ENCODE measurements at places on chromosomes 7 and 10.

GRCh38 chr10:92418221-92418620 is 127.3 kb downstream of the MARCHF5 start:
- DNase-seq: no peak

- DNase-seq: no peak
These were observed 136.3 kb downstream of the DNAJB6 start for GRCh38 chr7:157473051-157473569.

DNA sequence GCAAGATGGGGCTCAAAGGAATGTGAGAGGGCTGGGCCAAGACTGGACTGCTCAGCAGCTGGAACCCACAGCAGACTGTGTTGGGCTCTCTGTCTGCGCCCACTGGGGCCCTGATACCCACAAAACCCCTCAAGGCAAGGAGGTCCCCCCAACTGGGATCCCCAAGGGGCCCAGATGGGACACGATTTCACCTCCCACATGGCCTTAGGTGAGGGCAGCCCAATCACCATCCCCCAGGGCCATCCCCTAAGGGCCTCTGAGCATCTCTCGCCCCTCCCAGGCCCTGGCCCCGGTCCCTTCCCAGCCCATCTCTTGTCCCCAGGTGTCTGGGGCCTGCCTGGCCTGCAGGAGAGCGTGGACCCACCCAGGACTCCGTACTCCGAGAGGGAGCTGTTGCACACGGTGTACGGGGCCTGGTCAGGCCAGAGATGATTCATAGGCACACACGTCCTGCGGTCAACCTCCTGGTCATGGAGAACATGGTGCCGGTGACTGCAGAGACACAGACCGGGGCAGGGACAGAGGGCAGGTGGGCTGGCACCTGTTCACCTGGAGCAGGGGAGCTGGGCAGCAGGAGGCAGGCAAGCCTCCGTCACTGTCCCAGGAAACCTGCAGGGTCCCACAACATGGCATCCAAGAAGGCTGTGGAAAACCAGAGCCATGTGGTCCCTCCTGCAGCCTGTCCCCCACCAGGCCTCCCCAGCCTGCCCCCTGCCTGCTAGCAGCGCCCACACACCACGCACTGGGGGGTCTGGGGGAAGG is 21.6 kb downstream of the OGDHL start:
- no peak for DNase-seq

- DNase-seq: no peak
These were observed 212.5 kb downstream of the SEC23IP start for GRCh38 chr10:120105001-120105400.

- no peak for DNase-seq
These were observed 18.4 kb upstream of the PDGFA start for GRCh38 chr7:537911-538634.

DNA sequence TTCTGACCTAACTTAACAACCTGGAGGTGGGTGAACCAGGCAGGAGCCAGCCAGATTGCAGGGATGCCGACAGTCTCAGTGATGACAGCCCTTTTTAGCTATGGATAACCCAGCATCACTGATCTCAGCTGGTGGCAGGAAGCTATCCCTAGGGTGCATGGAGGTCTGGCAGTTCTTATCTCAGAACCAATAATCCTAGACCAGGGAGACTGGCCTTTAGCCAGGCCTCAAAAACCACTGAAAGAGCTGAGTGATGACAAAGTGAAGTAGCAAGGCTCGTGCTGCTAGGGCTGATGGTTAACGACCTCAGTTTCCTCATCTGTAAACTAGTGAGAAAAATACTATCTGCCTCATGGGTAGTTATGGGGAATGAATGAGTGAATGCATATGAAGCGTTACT is 112.5 kb downstream of the RALA start:
- DNase-seq: no peak

DNA sequence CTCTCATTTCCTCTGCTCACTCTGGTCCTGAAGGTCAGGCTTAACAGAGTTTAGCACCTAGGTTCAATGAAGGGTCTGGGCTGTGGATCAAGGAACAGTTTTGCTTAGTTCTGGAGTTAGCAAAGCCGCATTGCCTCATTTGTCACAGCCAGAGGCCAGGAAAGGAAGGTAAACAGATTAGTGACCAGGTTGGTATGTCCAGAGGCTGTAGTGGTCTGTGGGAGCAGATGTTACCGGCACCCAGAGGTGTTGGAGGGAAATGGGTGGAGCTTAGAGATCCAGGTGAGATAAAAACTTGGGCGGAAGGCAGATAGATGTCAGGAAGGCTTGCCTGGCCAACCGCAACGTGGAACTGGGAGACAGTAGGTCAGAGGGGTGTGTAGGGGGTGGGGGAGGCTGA is 36.6 kb upstream of the ZMIZ2 start:
- no peak for DNase-seq

- DNase-seq: no peak
These were observed 169.0 kb upstream of the GPR26 start for GRCh38 chr10:123496996-123497660.

DNA sequence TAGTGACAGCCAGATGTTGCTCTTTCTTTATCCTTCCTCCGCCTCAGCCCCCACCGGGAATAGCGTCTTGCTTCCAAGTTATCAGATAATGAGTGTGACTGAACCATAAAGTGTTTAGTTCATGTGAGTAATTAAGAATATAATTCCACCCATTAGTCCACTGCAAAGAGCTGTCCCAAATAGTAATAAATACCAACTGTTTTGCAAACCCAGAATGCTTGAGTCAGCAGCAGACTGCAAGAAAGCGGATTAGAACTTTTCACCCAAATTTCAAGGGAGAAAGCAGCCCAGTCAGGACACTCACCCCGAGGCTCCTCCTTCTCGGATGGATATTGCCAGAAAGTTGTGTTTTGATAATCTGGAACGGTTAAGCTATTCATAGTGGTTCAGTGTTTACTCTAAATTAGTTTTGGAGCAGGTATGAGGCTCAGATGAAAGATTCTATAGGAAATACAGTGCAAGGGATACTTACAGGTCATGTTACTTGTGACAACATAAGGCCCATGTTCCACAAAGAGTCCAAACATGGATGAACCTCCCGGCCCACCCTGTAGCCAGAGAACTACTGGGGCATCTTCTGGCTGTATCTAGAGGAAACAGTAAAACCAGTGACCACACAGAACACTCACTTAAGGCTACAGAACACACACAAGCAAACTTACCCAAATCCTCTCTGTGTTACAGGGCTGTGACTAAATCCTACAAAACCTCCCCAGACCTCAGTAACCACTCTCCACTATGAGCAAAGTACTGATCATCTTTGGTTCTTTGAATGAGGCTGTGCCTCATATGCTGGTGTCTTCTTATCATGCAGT is 50.5 kb downstream of the CPVL start:
- no peak for DNase-seq

DNA sequence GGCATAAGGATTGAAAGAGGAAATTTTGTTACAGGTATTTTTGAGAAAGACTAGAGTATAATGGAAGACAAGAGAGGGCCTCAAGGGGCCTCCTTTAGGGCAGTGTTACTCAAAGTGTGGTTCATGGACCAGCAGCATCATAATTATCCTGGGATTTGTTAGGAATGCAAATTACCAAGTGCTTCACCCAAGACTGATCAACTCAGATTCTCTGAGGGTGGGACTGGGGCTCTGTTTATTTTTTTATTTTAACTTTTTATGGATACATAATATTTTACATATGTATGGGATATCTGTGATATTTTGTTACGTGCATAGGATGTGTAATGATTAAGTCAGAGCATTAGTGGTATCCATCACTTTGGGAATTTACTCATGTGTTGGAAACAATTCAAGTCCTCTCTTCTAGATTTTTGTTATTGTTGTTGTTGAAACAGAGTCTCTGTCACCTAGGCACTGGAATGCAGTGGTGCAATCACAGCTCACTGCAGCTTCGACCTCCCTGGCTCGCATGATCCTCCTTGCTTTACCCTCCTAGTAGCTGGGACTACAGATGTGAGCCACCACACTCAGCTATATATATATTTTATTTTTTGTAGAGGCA is 2.2 kb upstream of the KCTD7 start:
- no peak for DNase-seq

DNA sequence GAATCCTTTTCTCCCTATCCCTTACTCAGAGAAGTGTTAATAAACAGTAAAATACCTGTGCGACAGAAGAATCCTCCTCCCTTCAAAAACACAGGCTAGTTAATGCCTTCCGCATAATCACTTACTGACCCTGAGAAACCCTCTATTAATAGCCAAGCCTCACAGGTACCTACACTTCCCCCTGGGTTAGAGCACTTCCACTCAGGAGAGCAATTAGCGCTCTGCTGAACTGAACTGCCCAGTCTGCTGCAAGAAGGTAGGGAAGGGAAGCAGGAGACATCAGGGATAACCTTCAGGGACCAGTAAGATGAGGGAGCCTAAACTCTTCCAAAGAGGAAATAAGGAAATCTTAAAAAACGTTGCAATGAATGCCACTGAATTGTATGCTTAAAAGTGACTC is 39.6 kb downstream of the KIAA1549 start:
- no peak for DNase-seq

- DNase-seq: no peak
These were observed 149.2 kb downstream of the PRKAG2 start for GRCh38 chr7:151727579-151728285.

DNA sequence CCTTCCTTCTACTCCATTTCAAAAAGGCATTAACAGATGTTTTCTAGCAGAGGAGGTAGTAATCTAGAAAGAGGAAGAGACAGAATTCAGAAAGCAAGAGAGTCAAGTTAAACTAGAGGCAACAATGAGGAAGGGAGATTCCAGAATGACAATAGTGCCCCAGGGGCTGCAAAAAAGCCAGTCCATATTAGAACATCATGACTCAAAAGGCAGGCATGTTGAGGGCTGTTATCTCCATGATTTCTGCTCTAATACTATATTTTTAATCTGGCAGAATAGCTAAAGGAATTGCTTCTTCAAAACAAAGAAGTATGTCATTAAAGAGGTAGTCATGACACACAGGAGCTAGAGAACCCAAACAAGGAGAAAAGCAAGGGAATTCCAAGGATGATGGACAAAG is 599.6 kb downstream of the INHBA start:
- no peak for DNase-seq

GRCh38 chr10:11949152-11949551 is 93.5 kb downstream of the UPF2 start:
- DNase-seq: no peak

DNA sequence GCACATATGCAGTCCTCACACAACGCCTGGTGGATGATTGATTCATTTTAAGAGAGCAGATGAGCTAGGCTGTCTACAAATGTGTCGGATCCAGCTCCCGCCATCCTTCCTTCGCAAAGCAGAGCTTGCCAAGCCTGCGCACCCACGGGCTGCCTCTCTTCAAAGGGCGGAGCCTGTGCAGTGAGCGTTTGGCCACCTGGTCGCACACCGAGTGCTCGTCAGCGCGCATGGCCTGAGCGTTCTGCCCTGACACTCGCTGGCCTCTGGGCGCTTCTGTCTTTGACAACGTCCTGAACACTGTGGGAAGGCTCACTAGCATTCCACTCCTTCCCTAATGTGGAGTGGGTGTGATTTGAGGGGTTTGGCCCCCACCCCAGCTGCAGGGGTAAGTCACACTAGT is 47.1 kb upstream of the TMEM72 start:
- no peak for DNase-seq

- DNase-seq: no peak
These were observed 205.8 kb upstream of the LYZL1 start for GRCh38 chr10:29083096-29083495.

GRCh38 chr7:25495342-25496250 is 267.3 kb upstream of the NPVF start:
- DNase-seq: no peak

- DNase-seq: no peak
These were observed 50.3 kb downstream of the HIP1 start for GRCh38 chr7:75688200-75689136.

DNA sequence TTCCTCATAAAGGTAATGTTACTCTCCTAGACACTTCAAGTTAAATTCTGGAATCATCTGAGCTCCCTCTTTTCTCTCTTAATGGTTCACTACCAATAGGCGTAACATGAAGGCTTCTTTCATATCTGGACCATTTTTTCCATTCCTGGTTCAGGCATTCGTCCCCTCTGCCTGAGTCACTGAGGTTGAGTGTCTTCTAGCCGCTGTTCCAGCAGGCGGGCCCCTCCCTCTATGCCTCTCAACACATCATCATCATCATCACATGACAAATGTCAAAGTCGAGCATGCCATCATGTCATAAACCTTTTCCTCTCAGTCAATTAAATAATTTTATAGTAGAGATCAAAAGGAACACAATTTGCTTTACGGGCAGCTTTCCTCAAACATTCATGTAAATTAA is 168.9 kb upstream of the ASAH2 start:
- no peak for DNase-seq

GRCh38 chr7:157630301-157630853 is 293.6 kb downstream of the DNAJB6 start:
- no peak for DNase-seq

GRCh38 chr7:136685501-136686173 is 182.8 kb upstream of the CHRM2 start:
- no peak for DNase-seq

DNA sequence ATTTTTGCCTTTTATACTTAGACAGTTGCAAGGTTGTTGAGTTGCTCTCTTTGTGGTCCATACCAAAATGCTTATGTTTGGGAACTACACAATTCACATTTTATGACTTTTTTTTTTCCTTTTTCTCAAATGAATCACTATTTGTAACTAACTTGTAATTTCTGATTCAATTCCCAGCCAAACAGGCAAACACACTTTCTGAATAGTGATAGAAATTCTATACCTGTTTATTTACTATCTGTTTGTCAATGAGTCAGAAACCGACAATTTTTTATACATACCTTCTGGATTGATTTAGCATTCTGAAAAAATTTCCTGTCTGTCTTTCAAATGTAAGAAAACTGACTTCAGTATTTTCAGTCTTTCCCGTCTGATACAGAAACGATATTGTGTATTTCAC is 69.1 kb downstream of the MBL2 start:
- no peak for DNase-seq

- no peak for DNase-seq
These were observed 1174.3 kb downstream of the XPNPEP1 start for GRCh38 chr10:108749042-108749441.

- DNase-seq: no peak
These were observed 193.3 kb downstream of the SEMA3E start for GRCh38 chr7:83455612-83456011.

DNA sequence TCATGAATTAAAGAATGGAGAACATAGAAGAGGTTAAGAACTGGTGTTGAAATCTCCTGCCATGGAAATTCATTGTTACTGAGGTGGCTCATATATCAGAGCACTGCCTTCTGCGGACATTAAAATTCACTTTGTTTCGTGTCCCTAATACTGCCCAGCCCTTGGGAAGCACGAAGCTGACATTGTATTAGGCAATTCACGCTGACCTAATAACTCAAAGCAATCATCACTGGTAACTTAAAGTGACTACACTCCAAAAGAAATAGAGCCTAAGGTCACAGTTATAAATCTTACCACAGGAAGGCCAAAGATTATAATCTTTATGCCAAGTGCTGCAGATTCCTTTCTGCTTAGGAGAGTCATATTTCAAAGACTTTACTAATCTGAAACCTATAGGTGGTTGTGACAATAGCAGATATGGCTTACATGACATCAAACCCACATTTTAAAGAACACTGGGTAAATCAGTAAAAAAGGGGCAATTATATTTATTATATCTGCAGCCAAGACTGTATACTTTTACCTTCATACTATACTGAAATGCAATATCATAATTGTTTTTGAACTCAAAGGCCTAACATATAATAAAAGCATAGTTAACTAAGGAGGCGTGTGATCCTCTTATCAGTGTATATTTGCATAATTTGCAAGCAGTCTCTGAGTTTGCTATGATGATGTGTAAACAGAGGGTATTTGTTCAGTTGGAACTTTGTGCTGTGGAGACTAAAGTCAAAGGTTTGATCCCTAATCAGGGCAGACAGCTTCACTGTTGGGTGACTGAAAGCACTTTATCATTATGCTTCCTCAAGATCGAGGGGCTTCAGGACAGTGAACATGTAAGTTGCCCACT is 51.9 kb upstream of the CAPZA2 start:
- DNase-seq: no peak

All from activated T-helper 1 cell treated with Interleukin-2 at 50 U/mL for 16 hours (primary cell).